Chondrocyte (in vitro differentiated cells): ENCODE measurements at places on chromosomes 5 and 9. TPM values are rescaled to one million over a fixed set of nuclear protein-coding genes. Genes with fewer than 3 reads are reported as not detected.

- no peak for DNase-seq
Measured at GRCh38 chr9:107119735-107120134, 163.3 kb upstream of the RAD23B start.

DNA sequence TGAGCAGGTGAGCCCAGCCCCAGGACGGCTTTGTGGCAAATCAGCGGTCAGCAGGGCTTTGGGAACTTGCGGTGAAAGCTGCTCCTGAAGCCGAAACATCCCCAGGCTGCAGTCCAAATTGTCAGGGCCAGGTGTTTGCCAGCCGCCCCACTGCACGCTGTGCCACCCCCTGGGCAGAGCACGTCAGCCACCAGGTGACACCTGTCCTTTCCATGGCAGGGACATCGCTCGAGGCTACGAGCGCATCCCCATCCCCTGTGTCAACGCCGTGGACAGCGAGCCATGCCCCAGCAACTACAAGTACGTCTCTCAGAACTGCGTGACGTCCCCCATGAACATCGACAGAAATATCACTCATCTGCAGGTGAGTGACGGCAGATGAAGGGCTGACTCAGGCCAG lies 64.4 kb upstream of the CACNA1B start:
- DNase-seq: peak; percentile 81

- no peak for DNase-seq
Measured at GRCh38 chr9:106590759-106591505, 272.0 kb upstream of the ZNF462 start.

DNA sequence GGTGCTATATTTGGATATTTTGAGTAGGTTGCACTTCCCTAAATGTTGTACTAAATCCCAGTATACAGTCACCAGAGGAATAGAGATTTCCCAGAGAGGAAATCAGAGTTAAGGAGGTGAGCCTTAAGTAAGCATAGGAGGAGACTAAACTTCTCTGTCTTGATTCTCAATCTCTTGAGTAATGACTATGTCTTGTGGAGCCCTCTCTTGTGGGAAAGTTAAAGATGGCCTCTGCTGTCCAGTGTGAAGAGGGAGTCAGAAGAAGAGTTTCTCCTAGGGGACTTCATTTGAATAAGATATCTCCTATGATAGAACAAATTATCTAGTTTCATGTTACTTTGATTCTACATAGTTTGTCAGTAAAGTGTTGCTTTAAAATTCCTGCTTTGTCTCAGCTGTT lies 502.5 kb downstream of the PDE4D start:
- no peak for DNase-seq

GRCh38 chr9:37010180-37010579 lies 23.9 kb downstream of the PAX5 start:
- DNase-seq: no peak

- DNase-seq: no peak
Measured at GRCh38 chr5:162496100-162496808, 428.7 kb downstream of the GABRG2 start.

- DNase-seq: no peak
Measured at GRCh38 chr9:21287280-21287679, 17.8 kb downstream of the IFNA5 start.

- DNase-seq: no peak
Measured at GRCh38 chr5:135881244-135881643, 14.4 kb downstream of the IL9 start.

- no peak for DNase-seq
Measured at GRCh38 chr9:37936376-37936775, 32.4 kb upstream of the SLC25A51 start.

DNA sequence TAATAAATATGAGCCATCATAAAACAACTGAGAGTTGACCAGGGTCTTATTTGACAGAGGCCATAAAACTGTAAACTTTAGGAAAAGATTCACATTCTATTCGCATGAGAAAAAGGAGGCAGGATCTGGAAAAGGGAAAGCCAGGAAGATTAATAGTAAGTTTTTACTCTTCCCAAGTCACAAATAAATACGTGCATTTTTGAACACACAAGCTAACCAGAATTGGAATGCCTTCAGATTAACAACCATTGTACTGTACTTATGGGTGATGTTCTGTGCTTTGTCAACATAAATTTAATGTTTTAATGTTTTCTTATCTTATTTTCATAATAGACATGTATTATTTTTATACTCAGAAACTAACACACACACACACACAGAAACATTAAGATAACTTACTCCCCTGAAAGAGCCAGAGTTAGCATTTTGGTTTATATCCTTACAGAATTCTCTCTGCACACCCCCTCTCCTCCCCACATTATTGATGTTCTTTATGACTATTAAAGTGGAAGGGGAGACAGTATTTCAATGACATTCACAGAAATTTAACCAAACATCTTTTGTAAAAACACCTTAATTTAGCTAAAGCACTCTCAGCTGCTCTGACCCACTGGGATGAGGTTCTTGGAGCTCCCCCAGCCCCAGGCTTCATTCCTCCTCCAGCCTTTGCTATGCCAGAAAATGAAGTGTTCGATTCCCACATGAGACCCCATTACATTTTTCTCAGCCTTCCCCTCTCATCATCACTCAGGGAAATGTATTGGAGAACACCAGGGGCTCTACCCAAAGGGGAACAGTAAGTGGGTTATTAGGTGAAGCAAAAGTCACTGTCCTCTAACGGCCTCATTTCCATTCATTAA lies 155.5 kb downstream of the ESM1 start:
- DNase-seq: no peak

- DNase-seq: no peak
Measured at GRCh38 chr5:43353668-43354067, 40.5 kb upstream of the HMGCS1 start.

DNA sequence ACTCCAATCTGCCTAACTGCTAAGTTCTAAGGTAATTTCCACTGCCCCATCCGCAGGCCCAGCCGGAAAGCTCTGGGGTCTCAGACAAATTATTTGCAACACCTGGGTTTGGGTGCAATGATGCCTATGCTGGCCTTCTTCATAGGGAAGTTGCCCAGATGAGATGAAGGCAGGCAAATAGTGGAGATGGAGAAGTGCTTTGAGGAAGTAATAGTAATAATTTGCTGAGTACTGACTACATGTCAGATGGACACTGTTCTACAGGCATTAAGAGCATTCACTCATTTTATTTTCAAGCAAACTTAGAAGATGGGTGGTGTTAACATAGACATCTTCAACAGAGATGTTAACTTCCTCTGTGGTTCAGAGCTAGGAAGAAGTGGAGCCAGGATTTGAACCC lies 3.8 kb downstream of the PCDH12 start:
- DNase-seq: no peak

DNA sequence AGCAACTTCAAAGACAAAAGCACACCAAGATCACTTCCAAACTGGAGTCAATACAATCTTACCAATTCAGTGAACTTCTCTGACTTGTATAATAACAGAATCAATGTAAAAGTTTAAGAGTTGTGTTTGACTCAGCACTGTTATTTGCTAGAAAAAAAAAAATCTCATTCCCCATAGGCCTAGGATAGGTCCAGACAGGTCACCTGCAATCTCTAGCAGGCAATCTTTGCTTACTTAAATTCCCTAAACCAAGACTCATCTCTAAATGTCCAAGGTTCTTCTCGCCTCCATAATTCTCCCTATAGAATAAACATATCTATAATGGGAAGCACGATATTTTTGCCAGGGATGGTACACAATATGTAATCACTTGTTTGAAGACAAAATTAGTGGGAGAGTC lies 2.5 kb downstream of the FAM169A start:
- DNase-seq: no peak

DNA sequence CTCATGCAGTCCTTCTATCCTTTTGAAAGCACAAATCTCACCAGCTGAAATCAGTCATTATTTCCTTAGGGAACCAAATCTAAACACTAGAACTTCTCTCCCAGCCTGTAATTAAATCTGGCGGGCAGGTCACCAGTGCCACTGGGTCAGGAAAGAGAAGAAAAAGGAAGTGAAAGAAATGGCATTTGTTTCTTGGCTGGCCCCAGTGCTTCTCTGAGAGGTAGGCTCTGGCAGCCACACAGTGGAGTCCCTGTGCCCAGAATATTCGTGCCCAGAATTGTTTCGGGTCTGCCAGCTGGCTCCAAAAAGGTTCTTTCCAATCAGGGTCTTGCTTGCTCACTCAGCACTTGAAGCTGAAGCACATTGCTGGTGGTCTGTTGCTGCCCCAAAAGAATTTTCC lies 133.9 kb upstream of the MTAP start:
- DNase-seq: no peak

DNA sequence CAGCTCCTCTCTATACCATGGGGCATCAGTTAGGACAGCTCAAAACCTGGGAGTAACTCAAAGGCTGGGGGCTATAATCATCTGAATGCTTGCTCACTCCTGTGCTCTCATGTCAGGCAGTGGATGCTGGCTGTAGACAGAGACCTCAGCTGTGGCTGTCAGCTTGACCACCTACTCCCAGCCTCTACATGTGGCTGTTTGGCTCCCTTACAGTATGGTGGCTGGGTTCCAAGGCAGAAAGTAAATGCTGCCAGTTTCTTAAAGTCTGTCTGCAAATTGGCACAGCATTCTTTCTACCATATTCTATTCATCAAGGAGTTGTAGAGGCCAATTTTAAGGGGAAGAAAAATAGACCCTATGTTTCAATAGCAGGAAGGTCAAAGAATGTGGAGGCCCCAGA lies 66.9 kb downstream of the TMC1 start:
- no peak for DNase-seq

DNA sequence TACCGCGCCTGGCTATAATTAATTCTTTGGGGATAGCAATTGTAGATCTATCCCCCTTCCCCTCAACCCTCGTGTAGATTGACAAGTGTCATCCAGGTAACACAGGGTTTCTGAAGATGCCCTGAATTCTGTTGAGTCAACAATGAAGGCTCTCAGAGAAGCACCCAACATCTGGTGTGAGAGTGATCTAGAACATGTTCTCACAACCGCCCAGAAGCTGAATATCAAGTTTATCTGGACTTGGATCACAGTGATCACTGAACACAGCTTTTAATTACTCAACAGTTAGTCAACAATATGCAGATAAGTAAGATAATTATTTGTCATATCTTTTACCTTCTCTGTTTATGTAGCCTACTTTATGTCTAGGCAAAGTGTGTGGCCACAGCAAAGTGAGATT lies 204.2 kb upstream of the RGMB start:
- DNase-seq: no peak

DNA sequence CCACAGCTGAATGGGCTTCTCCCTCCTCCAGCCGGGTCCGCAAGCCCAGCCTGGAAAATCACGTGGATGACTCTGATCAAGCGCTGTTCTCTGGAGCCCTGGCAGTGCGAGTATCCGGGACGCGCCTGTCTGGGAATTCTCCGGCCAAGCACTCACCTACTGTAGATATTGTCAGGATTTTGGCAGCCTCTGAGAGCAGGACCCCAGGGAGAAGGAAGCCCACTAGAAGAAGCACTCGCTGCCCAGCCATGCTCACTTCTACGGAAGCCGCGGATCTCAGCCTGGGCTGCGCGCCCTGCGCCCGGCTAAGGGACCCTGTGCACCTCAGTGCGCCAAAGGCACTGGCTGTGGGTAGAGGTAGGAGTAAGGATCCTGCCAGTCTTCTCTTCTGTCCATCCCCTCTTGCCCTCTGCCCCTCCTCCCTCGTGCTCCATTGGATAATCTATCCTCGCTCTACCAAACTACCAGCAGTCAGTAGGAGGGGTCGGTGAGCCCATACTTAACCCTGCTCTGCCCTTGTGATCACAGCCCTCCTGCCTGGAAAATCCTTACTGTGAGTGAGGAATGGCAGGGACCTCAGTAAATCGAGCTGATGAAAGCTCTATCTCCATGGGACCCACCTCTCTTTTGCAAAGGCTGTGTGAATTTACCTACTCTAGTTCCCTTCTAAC lies at the start of gene UGT3A2:
Gene UGT3A2, minus strand, starts transcription at position 343 of the 671 bp plus-strand sequence. Its CDS starts 93 bp downstream, at position 250.
- DNase-seq: no peak

DNA sequence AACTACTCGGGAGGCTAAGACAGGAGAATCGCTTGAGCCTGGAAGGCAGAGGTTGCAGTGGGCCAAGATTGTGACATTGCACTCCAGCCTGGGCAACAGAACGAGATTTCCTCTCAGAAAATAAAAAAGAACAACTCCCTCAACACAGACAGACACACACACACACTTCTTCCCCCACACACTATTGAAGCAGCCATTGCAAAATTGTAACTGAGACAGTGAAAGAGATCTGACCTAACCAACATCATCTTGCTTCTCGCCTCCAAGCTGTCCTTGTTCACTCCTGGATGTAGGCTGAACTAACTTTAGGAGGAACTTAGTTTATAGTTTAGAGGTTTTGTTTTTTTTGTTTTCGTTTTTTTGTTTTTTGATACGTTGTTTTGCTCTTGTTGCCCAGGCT lies 13.0 kb upstream of the PLIN2 start:
- no peak for DNase-seq

GRCh38 chr9:111149018-111149759 lies 110.9 kb upstream of the LPAR1 start:
- DNase-seq: no peak

DNA sequence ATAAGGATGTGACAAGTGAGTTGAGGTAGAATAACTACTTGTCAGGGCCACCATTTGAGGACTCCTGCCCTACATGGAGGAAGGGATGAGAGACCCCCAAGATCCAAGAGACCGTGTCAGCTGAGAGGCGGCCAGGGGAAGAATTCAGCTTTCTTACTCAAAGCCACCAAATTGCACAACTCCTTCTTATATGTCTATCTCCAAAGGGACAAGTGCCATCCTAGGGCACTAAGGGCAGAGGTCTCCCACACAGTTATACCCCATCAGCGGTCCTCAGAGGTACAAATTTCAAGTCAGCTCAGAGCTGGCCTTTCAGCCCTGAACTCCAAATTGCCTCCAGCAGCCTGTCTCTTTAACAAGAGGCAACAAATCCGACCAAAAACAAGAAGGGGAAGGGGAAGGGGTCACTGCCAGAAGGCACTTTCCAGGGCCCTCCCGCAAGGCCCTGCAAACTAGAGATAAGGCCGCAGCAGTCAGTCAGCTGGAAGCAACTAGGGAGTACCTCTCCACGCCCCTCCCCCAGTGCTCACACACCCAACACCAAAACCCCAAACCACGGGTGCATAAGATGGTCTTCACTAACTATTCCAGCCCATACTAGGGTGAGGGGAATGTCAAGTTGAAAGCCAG lies 6.1 kb upstream of the STOML2 start:
- DNase-seq: no peak

- DNase-seq: no peak
Measured at GRCh38 chr5:147666419-147666818, 116.1 kb downstream of the JAKMIP2 start.

- DNase-seq: no peak
Measured at GRCh38 chr5:140054086-140054689, 11.1 kb upstream of the NRG2 start.

GRCh38 chr9:78213712-78214111 lies 22.2 kb upstream of the CEP78 start:
- no peak for DNase-seq

- no peak for DNase-seq
Measured at GRCh38 chr5:68673106-68673822, 420.6 kb upstream of the SLC30A5 start.

Gene FAM13B
- total RNA-seq: 35.9 to 43.6 TPM (median 43.0 TPM) in 3 replicates

Gene EQTN
- total RNA-seq: not detected in 3 replicates

Gene INSL4
- not detected in 3 replicates for total RNA-seq

Gene AQP3
- total RNA-seq: 3.6 to 4.0 TPM (median 3.6 TPM) in 3 replicates
